Nucleus accumbens (tissue), 56 donors: ENCODE measurements at places on chromosomes 6 and 20.

DNA sequence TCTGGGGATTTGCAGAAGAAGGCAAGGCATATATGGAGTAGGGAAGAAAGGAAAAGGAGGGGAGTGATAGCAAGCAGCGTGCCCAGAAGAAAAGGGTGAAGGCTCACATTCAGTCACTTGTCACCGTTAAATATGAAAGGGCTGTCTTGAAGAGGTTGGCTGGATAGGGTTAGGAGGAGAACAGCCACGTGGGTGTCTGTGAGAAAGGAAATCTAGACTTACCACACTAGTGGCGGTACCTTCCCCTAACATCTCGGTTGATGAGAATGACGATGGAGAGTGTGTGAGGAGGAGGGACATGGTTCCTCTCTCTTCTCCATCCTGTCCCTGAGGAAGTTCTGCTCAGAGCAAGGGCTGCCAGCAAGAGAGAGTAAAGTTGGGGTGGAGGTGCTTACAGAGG is 74.3 kb upstream of the CCN6 start:
- no peak for DNase-seq

- DNase-seq, result no peak
These were observed 39.2 kb upstream of the ZNF831 start for GRCh38 chr20:59124296-59125029.

GRCh38 chr20:36219671-36220220 is 16.5 kb upstream of the AAR2 start:
- DNase-seq, result peak; percentile 10

DNA sequence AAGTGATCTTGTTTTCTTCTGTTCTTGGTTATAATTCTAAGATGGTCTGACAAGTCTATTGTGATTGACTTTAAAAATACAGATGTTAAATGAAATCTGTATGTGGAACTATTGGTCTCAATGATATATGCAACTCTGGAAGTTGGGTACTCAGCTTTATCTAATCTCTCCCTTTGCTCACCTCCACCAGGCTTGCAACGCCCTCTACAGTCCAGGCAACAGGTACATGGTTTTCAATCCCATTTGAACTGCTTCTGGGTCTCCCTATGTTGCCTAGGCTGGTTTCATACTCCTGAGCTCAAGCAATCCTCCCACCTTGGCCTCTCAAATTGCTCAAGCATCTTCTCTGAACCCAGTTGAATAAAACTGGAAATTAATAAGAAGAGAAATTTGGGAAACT is 25.6 kb upstream of the HLA-DQB1 start:
- DNase-seq, result no peak

DNA sequence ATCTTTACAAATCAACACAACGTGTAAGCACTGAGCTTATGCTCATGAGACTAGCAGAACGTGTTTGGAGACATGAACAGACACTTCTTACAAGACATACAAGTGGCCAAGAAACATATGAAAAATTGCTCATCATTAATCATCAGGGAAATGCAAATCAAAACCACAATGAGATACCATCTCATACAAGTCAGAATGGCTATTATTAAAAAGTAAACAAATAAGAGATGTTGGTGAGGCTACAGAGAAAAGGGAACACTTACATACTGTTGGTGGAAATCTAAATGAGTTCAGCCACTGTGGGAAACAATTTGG is 327.9 kb upstream of the SOX4 start:
- DNase-seq, result no peak

GRCh38 chr20:47353692-47354463 is 2.6 kb downstream of the ZMYND8 start:
- no peak for DNase-seq

DNA sequence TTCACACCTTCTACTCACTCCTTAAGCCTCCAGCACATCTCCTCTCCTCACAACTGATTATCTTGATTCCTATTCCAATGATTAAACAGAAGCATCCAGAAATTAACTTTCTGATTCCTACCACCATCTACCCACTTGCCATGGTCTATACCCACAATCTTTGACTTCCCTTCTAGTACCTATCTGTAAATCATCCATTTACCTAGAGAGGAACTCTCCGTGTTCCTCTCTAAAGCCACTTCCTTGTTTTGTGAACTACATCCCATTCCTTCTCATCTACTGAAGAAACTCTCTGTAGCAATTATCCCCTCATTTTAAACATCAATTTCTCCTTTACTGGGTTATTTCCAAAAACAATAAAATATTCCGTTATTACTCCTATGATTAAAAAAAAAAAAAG is 167.3 kb downstream of the ARHGAP18 start:
- no peak for DNase-seq

DNA sequence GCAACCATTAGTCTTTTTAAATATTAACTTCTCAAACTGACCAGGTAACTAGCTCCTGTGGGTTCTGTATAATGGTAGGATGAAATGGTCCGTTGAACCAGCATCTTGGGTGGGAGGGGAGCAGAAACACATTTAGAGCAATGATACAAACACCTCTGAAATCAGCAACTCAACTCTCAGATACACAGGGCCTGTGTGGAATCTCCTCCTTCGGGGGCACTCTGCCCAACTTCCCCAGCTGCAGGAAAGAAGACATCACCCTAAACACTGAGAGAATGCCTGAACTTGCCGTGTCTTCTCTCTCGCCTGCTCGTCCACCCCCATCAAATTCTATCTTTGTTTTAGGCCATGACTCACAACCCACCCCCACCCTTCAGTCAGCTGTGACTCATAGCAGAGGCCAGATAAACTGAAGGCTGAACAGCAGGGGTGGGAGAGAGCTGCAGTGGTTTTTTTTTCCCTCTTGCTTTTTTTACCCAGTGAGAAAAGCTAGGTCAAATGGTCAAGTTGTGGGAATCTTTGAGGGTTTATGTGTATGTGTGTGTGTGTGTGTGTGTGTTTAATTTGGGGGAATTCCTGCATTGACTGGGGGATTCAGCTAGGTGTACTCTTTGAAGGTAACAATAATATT is 593.4 kb upstream of the JAG1 start:
- DNase-seq, result peak; percentile 66

DNA sequence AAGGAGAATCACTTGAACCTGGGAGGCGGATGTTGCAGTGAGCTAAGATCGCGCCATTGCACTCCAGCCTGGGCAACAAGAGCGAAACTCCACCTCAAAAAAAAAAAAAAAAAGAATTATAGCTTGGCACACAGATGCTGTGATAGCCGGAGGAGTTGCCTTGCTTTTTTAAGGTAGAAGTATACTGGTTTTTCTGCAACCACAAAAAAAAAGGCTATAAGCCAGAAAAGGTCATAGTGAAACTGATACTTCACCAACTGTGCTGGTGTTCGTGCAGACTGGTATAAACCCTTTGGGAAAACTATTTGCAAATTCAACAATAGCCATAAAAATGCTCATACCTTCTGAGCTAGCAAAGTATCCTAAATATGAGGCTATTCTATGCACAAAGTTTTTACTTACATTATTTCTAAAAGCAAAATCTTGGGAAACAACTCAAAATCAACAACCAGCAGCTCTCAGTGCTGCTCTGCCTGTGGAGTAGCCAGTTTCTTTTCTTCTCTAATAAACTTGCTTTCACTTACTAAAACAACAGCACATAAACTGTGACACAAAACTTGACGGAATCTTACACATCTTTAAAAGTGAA is 44.0 kb downstream of the B4GALT5 start:
- DNase-seq, result no peak

DNA sequence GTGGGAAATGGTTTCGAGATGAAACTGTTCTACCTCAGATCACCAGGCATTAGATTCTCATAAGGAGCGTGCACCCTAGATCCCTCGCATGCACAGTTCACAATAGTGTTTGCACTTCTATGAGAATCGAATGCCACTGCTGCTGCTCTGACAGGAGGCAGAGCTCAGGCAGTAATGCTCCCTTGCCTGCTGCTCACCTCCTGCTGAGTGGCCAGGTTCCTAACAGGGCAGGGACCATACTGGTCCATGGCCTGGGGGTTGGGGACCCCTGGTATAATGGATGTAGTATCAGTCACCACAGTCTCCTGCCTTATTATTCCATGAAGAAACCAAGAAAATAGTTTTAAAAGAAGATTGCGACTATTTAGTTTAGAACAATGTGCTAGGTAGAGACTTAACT is 127.5 kb downstream of the BCKDHB start:
- DNase-seq, result no peak

DNA sequence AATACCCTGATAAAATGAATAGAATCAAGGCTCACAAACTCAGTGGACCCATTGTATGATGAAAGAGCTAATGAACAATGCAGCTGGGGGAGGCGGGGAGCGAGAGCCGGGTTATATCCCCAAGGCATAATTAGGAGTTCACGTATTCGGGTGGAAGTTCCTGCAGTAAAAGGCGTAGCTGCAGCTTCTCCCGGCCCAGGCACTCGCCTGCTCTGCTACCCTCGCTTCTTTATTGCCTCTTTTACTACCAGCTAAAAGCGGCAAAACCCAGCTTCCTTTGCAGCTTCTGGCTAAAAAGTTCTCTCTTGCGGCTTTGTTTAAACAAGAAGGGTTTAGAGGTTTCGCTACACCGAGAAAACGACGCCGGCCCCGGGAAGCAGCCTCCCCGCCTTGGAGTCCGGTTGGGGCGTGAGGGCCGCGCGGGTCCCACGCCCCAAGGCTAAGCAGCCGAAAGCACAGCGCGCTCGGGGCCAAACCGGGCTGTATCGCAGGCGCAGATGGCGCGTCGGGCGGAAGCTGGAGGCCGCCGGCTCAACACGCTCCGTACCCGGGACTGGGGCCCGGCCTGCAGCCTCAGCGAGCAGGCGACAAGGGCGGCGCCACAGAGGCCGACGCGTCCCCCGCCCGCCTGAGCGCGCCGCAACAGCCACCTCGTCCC is 1.6 kb downstream of the ZBTB2 start:
- peak; percentile 74 for DNase-seq

GRCh38 chr20:40930561-40930960 is 98.1 kb upstream of the TOP1 start:
- no peak for DNase-seq

DNA sequence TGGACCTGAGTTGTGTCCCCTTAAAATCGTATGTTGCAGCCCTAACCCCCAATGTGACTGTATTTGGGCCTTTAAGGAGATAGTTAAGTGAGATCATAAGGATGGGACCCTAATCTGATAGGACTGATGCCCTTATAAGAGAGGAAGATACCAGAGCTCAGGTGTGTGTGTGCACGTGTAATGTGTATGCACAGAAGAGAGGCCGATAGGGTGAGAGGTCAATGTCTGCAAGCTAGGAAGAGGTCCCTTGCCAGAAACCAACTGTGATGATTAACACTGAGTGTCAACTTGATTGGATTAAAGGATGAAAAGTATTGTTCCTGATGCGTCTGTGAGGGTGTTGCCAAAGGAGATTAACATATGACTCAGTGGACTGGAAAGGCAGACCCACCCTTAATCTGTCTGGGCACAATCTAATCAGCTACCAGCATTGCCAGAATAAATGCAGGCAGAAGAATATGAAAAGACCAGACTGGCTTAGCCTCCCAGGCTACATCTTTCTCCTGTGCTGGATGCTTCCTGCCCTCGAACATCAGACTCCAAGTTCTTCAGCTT is 299.8 kb downstream of the LRFN2 start:
- no peak for DNase-seq

- DNase-seq, result no peak
These were observed 10.0 kb upstream of the POU5F1 start for GRCh38 chr6:31180500-31180899.

GRCh38 chr6:16511040-16511660 is 250.1 kb downstream of the ATXN1 start:
- no peak for DNase-seq

GRCh38 chr6:18269253-18269652 is 4.9 kb upstream of the DEK start:
- DNase-seq, result no peak
